ENCODE measurements at places on chromosomes 16 and 17.

- DNase-seq = no peak
These were observed 39.2 kb downstream of the CYLD start for GRCh38 chr16:50781043-50781442.

DNA sequence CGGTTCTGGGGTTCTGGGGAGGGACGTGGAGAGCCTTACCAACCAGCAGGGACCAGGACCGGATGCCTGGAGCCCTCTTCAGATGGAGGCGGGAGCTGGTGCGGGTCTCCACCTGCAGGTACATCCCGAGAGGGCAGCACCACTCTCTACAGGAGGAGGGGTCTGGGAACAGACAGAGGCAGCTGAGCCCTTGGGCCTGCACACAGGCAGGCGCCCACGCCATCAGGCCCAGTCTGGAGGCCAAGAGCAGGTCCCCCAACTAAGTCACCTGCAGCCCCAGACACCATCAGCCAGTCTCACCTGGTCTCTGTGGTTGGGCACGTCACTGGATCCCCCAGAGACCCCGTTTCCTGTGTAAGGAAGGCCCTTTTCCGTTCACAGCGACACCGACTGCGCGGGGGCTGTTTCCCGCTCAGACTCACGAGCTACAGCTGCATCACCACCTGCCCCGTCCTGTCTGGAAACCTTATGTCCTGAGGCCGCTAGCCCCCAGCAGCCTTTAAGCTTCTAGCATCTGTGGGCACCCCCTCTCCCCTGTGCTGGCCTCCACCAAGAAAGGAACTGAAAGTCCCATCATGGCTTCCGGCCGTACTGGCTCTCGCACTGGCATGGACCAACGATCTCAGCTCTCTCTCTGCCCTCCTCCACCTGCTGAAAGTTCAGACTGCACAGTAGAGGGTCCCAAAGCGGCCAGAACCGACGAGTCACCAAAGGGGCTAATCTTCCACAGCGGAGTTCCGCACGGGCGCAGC, 1.2 kb downstream of the CYBC1 start:
- peak; percentile 80 for DNase-seq

GRCh38 chr17:61174310-61174709, 225.3 kb upstream of the TBX2 start:
- DNase-seq = no peak

DNA sequence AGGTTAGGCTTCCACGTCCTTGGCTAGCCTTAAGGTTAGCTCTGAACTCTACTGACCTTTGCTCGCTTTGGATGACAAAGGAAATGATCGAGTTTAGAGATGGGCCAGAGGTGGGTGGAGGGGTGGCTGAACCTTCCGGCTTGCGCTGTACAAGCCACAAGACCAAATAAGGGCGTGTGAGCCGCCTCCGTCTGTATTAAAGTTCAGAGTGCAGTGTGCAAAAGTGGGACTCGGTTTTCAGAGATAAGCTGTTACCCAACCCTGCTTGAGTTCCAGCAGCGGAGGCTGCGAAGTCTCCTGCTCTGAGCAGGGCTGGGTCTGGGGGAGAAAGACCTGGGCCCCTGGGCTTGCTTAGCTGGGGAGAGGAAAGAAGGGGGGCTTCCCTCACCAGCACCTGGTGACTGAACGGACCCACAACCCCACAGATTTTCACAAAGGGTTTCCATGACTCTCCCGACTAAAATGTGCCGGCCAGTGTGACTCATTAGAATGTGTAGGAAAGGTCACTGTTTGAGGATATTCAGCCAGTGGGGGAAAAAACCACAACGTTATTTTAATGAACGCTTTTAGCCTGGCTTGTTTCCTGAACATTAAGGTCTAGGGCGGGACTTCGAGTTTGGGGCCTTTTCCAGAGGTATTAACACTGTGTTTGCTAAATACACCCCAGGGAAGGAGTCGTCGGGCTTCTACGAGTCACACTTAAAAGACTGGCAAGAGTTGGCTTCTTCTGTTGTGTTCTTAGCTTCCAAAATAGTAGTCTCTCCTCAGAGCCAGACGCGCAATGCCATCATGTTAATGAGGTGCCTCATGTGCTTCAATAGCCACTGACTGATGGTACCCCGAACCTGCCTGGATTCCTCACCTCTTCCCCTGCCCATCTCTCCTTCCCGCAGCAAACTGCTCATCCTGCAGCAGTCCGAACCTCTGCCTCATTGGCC, 67.0 kb downstream of the CENPV start:
- DNase-seq = peak; percentile 77

GRCh38 chr17:30969989-30970830, 629 bp upstream of the RNF135 start:
- DNase-seq = no peak

DNA sequence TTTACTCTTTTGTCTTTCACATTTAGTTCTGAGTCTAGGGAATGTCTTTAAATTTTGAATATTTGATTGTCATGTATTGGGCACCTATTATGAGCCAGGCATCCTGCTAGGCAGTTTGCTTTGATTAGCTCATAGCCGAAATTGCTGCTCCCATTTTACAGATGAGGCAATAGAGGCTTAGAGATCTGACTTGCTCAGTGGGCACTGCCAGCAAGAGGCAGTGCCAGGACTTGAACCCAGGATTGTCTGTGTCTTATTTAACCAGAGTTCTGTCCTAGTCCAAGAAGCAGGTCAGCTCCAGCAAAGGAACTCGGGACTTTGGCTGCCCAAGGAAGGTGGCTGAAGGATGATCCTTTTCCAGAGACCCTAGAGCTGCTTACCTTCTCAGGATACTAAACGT, 24.5 kb downstream of the BEAN1 start:
- no peak for DNase-seq

- no peak for DNase-seq
These were observed 142.4 kb downstream of the TOX3 start for GRCh38 chr16:52404546-52404945.

- DNase-seq = no peak
These were observed 122.2 kb downstream of the MRM1 start for GRCh38 chr17:36723459-36724025.

DNA sequence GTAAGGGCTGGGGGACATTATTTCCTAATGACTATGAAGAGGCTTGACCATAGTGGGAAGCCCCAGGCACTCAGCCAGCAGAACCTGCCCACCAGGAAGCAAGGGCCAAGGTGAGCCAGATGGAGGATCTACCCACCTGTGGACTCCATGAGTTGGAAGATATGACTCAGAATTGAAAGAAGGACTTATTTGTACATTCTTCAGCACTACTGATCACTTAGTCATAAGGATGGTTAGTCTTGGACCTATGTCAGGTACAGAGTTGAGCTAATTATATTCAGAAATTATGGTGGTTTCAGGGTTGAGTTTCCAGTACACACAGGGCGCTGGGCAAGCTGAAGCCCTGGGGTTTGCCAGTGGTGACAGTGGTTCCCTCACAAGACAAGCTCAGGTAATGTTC, 24.0 kb upstream of the GRIN2A start:
- no peak for DNase-seq

DNA sequence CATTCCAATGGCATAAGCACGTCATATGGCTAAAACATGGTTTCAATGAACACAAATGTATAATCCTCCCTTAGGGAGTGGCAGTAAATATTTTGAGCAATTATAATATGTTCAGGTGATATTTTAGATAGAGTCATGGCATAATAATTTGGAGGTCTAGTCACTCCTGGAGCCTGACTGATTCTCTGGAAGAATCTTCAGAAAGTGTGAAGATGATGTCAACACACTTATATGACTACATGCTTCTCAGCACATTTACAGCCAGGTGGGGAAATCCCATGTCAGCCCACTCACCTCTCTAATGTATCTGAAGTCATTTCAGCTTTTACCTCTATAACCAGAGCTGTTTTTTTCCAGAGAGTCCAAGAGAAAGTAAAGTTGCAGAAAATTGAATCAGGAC, 474.8 kb downstream of the SHISA9 start:
- no peak for DNase-seq

- peak; percentile 72 for DNase-seq
These were observed 12.0 kb downstream of the FAM83G start for GRCh38 chr17:18992454-18993130.

DNA sequence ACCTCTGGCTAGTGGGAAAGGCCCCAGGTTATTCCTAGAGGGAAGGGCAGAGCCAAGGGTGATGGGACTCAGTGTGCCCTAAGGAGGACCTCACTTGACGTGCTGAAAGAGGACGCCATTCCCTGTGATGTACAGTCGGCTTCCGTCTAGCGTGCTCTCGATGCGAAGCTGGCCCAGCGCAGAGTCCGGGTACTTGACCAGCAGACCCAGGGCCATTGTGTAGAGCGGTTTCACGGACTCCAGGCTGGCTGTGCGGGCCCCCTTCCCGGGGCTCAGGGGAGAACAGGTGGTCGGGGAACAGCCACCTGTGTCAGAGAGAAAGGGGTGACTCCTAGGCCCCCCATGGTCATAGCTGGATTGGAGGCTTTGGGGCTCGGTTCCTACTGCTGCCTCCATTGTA, 19.9 kb downstream of the PLEKHG4 start:
- DNase-seq = no peak

DNA sequence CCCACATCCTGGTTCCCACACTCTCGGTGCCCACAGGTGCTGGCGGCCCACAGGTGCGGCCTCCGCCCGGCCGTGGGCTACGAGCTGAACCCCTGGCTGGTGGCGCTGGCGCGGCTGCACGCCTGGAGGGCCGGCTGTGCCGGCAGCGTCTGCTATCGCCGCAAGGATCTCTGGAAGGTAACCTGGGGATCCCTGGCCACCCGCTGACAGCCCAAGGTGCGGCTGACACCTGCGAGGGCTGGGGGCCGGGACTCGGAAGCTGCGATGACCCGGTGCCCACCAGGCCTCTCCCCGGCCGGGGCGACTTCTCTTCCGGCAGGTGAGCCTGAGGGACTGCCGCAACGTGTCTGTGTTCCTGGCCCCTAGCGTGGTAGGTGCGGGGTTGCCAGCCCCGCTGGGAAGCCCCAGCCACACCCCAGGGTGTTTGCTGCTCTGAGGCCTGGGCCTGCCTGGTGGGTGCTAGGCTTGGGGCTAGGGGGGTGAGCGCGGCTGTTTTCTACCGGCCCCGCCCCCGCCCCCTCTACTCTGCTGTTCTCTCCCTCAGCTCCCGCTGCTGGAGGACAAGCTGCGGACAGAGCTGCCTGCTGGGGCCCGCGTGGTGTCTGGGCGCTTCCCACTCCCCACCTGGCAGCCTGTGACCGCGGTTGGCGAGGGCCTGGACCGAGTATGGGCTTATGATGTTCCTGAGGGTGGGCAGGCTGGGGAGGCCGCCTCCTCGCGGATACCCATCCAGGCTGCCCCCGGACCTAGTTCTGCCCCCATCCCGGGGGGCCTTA, 1.0 kb downstream of the ANTKMT start:
- peak; percentile 43 for DNase-seq

DNA sequence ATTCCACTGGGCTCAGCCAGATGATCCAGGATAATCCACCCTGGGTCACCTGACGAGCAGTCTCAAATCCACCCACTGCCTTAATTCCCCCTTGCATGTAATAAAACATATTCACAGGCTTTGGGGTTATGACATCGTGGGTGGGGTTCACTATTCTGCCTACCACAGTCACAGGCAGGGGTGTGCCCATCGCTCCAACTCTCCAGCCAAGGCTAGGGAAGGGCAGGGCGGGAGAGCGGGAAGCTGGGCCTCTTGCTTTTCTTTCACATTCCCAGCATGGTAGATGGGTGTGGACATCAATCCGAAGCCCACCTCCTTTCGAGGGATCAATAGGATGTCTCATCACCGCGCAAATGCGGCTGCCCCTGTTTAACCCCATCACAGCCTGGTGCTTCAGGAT, 12.7 kb upstream of the CD300LD start:
- DNase-seq = no peak

DNA sequence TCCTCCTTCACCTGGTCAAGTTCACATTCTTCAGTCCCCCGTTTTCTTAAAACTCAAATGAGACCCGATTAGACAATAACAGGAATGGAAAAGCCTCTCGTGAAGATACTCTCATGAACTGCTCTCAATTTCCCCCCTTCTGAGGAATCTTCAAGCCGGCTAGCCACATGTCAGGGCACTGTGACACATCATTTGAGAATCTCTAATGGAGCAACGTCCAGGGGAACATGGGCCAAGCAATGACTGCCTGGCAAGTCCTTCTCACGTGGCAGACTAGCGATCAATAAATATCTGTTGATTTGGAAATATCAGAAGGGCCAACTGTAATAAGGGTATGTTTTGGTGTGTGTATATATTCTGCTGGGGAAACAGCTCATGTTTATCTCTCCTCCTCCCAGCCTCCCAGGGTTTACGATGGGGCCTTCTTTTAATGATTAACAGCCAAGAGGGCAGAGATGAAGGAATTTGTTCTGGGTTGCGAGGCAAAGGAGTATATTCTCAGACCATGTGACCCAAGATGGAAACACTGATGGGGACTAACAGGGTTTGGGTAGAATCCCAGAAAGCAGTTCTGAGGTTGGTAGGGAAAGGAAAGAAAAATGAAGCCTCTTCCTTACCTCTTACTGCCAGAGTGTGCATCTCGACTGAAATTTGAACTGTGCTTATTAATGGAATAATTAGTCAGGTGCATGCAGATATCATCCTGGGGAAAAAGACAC, 21.4 kb downstream of the TTLL6 start:
- no peak for DNase-seq

GRCh38 chr17:2689411-2690164, 22.0 kb downstream of the CLUH start:
- DNase-seq = peak; percentile 59

- DNase-seq = no peak
These were observed 3.2 kb upstream of the SLC47A2 start for GRCh38 chr17:19719355-19720209.

DNA sequence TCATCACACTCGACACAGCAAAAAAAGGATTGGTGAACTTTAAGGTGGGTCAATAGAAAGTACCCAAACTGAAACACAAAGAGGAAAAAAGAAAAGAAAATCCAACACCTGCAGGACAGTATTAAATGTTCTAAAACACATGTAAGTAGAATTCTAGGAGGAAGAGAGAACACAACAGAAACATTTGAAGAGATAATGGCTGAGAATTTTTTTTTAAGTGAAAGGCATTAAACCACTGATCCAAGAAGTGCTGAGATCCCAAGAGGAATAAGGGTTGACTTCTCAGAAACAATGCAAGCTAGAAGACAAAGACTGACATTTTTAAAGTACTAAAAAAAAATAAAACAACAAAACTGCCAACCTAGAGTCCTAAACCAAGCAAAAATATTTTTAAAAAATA, 31.6 kb downstream of the VPS53 start:
- no peak for DNase-seq

DNA sequence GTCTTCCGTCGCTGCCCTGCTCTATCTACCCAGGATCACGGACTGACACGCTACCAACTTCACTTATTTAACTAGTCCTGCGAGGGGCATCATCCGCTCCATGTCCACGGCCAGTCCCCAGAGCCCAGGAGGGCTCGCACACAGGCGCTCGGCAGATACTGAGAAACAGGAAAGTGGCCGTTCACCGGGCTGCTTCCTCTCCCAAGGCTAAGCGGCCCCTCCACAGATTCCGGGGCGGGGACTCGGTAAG, 388 bp downstream of the OXLD1 start:
- DNase-seq = no peak

- DNase-seq = no peak
These were observed 2291.3 kb downstream of the TP53TG3F start for GRCh38 chr16:35750701-35751104.

- DNase-seq = no peak
These were observed 4.9 kb upstream of the PHAF1 start for GRCh38 chr16:67104845-67105244.

GRCh38 chr17:78026381-78026780, 67.9 kb downstream of the TNRC6C start:
- DNase-seq = no peak

GRCh38 chr17:18161207-18162145, 22.2 kb upstream of the ALKBH5 start:
- DNase-seq = no peak

GRCh38 chr17:73266796-73267195, 5.1 kb upstream of the CPSF4L start:
- DNase-seq = no peak

Data from effector memory CD8-positive, alpha-beta T cell (primary cell).